Astrocyte (in vitro differentiated cells and primary cell): ENCODE measurements at places on chromosomes 3 and 15.

DNA sequence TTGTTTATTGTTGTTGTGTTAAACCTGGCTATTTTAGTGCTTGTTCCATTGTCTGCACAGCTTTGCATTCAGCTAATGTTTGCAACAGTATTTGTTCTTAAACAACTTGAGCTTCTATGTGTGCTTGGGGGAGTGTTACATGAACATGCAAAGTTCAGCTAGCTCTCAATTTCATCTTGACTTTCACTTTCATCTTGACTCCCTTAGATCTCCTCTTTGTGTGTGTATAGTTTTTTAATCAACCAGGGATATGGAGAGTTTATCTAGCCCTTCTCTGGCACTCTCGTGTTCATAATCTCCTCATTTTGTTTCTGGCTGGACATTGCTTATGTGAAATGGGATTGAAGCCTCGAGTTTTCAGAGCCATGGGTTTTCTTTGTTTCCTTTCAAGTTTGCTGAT lies 212.4 kb upstream of the ZBTB20 start:
- DNase-seq: no peak

- DNase-seq: no peak
These were observed 421.7 kb upstream of the GRM7 start for GRCh38 chr3:6439226-6439625.

DNA sequence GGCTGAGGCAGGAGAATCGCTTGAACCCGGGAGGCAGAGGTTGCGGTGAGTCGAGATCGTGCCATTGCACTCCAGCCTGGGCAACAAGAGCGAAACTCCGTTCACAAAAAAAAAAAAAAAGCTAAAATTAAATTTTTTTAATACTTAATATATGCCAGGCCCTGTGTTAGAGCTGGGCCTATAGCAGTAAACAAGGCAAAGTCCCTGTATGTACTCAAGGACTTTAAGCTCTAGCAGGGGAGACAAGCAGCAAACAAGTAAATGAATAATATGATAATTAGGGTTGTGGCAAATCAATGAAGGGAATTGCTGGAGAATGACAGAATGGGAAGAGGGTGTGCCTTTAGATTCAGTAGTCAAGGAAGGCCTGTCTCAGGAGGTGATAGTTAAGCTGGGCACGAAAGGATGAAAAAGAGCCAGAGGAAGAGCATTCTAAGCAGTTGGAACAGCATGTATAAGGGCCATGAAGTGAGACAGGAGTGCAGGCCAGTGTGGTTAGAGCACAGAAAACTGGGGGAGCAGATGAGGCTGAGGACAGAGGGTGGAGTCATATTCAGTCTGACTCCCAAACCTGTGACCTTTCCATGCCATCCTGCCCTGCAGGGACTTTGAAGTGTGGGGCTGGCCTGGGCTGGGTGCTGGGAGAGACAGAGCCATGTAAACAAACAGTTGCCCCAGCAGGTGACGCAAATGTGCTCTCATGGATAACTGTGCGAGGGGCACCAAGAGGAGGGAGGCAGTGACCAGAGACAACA lies 6.6 kb upstream of the RAF1 start:
- DNase-seq: no peak

GRCh38 chr15:58081456-58081855 lies 15.9 kb upstream of the ALDH1A2 start:
- DNase-seq: no peak

- no peak for DNase-seq
These were observed 32.9 kb downstream of the TBC1D2B start for GRCh38 chr15:78044407-78045155.

- DNase-seq: no peak
These were observed 127.2 kb upstream of the DPH6 start for GRCh38 chr15:35673093-35673684.

GRCh38 chr3:112114576-112115160 lies 18.4 kb downstream of the GCSAM start:
- DNase-seq: no peak
